Hepatocyte (in vitro differentiated cells): ENCODE measurements at places on chromosomes 5 and 9. TPM values are rescaled to one million over a fixed set of nuclear protein-coding genes. Genes with fewer than 3 reads are reported as not detected.

Gene FGF10
- 2.9 and 5.1 TPM in 2 replicates for polyA plus RNA-seq

Gene CDK9
- polyA plus RNA-seq, result 91.4 and 92.3 TPM in 2 replicates

Gene ZNF462
- 7.8 and 8.6 TPM in 2 replicates for polyA plus RNA-seq

Gene SLC6A18
- polyA plus RNA-seq, result 0.35 TPM in 1 of 2 replicates, not detected in the other

Gene AHRR
- 1.8 and 2.4 TPM in 2 replicates for polyA plus RNA-seq

Gene UBAC1
- polyA plus RNA-seq, result 35.2 and 42.5 TPM in 2 replicates

Gene KLF9
- polyA plus RNA-seq, result 5.2 and 5.3 TPM in 2 replicates

Gene PTPRD
- polyA plus RNA-seq, result 6.5 and 11.0 TPM in 2 replicates

Gene GHR
- 12.6 and 14.4 TPM in 2 replicates for polyA plus RNA-seq

Gene PRR16
- 15.3 and 19.1 TPM in 2 replicates for polyA plus RNA-seq

Gene EPB41L4A
- 9.5 and 10.2 TPM in 2 replicates for polyA plus RNA-seq

Gene DHFR
- 6.5 and 7.9 TPM in 2 replicates for polyA plus RNA-seq

Gene CDKN2A
- 2.9 and 4.8 TPM in 2 replicates for polyA plus RNA-seq

Gene NR5A1
- polyA plus RNA-seq, result 0.13 and 0.36 TPM in 2 replicates

Gene SPINK4
- polyA plus RNA-seq, result 2.2 TPM in 1 of 2 replicates, not detected in the other

Gene LIFR
- 50.2 and 69.2 TPM in 2 replicates for polyA plus RNA-seq
